ENCODE measurements at places on chromosomes 5 and 9.

- DNase-seq, result no peak
Measured at GRCh38 chr9:115411993-115412452, 294.1 kb upstream of the TNC start.

DNA sequence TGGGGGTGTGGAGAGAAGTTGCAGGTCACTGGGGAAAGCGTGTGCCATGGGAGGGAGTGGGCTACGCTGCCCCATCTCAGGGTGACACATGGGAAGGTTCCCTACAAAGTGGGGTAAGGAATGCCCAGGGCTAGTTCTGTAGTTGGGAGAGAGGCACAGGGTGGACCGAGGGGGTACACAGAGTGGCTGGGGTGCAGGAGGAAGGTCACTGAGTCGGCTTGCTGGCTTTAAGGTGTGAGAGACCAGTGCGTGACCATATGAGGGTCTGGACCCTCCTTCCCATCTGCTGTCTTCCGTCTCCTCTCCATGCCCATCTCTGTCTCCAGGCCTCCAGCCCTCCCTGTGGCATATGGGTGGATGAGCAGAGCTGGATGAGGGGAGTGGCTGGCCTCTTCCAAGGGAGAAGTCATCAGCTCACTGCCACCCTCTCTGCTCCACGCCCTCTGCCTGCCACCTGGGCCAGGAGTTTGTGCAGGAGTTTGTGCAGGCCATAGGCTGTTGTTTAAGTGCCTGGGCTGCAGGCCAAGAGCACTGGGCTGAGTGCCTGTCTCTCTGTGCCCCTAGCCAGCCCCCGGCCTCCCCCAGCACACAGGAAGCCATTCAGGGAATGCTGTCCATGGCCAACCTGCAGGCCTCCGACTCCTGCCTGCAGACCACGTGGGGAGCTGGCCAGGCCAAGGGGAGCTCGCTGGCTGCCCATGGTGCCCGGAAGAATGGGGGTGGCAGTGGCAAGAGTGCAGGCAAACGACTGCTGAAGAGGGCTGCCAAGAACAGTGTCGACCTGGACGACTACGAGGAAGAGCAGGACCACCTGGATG lies 96.8 kb downstream of the PHF2 start:
- DNase-seq, result no peak

DNA sequence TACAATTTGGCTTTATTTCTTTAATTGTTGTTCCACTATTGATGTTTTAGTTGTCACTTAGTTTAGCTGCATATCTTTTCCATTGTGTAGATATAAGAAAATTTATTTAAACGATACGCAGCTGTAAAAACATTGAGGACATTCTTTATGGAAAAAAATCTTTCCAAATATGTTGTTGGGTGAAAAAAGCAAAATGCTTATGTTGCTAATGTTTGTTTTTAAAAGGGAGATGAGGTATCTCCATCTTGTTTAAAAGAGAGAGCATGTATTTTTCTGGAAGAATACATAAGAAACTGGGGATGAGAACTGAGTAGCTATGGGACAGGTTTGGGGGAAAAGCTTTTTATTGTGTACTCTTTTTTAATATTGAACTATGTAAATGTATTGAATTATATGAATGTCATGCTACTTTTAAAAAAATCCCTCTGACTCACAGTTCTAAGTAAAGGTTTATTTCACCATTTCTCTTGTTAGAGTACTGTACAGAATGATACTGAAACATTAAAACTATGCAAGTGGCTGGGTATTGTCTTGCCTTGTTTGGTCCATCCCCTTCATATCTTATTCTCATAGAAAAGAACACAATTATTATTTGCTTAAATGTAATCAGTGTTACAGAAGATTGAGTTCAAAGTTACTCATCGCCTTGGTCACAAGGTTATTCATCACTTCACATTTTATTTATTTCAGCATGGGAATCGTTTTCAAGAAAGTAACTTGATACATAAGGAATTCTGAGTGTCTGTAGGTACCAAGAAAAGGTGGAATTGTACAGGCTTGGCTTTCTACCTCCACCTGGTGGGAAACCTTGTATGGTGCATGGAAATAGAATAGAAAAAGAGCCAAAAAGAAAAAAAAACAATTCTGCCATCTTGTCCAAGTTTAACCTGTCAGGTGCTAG lies 85.8 kb downstream of the RIC1 start:
- no peak for DNase-seq

DNA sequence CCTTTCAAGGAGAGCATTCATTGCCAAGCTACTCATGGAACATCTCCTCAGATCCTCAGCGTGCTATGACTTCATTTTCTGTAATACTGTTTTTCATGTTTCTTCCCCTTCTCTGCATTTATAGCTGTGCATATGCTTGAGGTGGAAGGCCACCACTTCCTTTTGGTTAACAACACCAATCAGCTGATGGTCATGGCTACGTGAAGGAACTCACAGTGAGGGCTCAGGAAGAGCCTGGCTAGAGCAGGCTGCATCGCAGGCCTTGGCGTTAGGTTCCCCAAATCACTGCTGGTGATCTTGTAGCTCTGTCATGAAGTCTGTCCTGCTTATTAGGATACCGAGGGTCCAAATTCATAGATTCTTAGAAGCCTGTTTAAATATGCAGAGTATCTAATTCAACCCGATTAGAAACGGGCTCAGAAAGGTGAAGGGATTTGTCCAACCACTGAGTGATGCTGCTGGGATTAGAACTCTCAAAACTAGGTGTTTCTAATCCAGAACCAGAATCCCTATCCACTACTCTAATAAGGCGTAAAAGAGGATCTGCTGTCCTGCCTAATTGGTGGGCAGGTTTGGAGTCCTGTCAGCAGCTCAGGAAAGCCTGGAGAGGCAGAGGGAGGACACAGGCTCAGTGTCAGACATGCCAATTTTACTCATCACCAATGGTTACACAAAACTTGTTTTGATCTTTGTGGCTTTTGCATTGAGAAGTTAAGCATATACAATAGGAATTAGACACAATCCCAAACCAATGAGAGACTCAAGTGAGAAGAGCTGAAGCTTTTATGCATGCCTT lies 7.5 kb downstream of the SYK start:
- no peak for DNase-seq

- DNase-seq, result peak; percentile 15
Measured at GRCh38 chr9:15606643-15607472, 54.0 kb downstream of the CCDC171 start.

DNA sequence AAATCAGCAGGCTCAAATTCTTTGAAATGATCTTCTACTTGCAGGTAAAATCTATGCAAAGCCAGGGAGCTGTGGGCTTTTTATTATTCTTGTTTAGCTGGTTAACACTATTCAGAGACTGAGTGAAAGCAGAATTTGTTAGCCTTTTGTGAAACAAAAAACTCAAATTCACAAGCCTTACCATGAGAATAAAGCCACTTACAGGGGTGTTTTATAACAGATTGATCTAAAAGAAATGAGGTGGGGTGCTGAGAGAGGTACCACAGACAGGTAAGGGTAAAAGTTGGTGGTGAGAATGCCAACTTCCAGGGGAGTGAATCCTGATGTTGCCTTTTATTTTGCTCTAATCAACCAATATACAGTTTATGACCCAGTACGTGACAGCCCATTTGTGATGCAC lies 1585.6 kb downstream of the EFNA5 start:
- DNase-seq, result no peak

- no peak for DNase-seq
Measured at GRCh38 chr5:111135363-111135762, 43.2 kb downstream of the WDR36 start.

- DNase-seq, result no peak
Measured at GRCh38 chr9:129383019-129383560, 205.0 kb upstream of the IER5L start.

DNA sequence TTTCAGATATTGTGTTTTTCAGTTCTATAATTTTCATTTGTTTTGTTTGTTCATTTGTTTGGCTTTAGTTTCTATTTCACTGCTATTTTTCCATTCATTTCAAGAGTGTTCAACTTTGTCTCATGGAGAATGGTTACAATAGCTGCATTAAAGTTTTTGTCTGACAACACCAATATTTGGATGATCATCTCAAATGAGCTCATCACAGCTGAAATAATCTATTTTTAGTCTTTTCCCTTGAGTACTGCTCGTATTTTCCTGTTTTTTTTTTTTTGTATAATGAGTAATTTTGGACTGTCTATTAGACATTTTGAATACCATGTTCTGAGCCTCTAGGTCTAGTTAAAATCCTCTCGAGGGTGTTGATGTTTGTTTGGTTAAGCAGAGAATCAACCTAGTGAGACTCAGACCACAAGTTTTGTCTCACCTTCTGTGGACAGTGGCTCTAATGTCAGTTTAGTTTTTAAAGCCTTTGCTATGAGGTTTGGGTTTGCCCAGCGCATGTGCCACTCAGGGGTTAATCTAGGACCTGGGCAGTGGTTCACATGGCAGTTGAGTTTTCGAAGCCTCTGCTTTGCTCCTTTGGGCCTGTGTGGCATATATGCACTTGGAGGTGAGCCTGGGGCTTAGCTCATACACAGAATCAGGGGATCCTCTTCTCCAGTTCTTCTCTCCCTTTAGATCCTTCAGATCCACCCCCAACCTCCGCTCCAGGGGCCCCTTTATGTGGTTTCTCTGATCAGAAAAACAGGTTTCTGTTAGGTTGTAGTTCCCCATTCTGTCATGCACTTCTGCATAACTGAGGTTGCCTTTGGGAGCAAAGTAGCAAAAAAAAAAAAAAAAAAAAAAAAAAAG lies 79.8 kb downstream of the ARSB start:
- no peak for DNase-seq

- DNase-seq, result no peak
Measured at GRCh38 chr5:38443390-38443789, 113.1 kb downstream of the LIFR start.

Data from stimulated activated CD4-positive, alpha-beta T cell treated with anti-CD3 and anti-CD28 coated beads, Interleukin-1b, Interleukin-23, amount 100 ng/mL, for 4 hours (primary cell).